Stimulated activated CD8-positive, alpha-beta memory T cell treated with anti-CD3 and anti-CD28 coated beads, Interleukin-4, amount 100 ng/mL, for 4 hours (primary cell): ENCODE measurements at places on chromosomes 7 and 10.

DNA sequence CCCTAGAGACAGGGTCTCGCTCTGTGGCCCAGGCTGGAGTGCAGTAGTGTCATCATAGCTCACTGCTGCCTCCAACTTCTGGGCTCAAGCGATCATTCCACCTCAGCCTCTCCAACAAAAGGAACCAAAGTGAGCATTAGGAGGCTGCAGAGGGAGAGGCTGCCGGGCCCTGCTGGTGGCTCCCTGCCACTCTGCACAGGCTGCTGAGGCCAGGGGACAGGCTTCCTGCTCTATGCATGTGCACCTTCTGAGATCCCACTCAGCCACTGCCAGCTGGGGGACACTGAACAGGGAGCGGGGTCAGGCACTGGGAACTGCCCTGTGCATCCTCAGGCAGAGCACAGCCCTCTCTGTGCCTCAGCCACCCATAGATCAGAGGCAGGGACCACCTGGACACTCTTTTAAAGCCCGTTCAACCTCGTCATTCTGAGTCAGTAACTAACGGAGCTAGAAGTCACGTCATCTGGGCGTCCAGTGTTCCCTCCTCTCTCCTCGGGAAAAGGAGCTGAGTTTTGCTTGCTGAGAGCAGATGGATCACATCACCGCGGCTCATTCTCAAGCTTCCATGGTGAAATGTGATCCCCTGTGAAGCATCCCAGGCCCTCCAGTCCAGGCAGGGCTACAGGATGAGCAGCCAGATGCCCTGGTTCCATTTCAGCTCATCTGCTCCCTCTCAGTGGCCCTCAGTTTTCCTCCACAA, 109.6 kb downstream of the MYL10 start:
- DNase-seq = no peak

DNA sequence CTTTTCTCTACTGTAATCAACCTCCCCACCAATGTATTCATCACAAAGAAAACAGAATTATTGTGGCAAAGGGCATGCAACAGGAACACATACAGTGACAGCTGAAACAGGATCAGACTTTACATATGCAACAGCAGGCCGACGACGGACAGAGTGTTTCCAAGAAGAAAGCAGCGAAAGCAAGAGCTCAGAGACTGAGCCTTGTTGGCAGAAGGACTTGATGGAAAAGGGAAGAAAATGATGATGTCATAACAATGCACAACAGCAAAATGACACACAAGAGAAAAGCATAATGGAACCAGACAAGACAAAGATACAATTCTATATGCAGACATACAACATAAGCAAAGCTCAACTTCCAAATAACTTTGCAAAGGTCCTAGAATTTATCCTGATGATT, 106.5 kb downstream of the ARHGAP12 start:
- no peak for DNase-seq

GRCh38 chr10:75712242-75712880, 280.9 kb downstream of the LRMDA start:
- DNase-seq = no peak

GRCh38 chr7:50821457-50822008, 38.8 kb upstream of the GRB10 start:
- DNase-seq = no peak

GRCh38 chr10:76422769-76423168, 991.3 kb downstream of the LRMDA start:
- no peak for DNase-seq

- DNase-seq = no peak
These were observed 373.3 kb upstream of the PRKCQ start for GRCh38 chr10:6953271-6953801.

DNA sequence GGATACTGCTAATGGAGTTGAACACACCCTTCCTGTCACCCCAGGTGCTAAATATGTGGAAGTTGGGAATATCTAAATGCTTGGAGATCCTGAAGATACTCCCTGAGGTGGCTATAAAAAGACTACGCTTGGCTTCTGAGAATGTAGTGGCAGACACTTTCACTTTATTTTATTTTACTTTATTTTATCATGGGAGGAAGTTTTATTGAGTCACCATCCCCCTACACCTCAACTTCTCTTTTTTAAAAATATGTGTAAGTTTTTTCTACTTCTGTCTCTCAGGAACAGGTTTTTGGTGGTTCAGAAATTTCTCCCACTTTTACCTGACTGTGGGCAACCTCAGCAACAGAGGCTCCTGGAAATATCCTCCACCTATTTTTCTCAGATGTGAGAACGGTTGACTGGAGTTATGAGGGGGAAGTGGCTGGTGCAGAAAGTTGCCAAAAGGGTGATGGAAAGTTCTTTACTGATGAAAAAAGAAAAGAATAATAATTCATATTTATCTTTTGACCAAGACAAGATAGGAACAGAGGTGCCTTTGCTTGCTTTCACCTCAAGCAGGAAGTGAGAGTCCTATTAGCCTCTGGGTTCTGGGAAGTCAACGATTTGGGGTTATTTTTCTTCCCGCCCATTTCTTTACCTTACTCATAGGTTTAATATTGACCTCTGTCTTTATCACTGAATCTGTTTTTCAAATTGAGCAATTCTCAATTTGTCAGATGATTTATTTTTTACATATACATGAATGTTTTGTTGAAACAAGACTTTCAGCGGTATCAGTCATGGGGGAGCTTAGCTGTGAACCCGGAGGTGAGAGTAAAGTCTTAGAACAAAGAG, 103.6 kb downstream of the AHR start:
- no peak for DNase-seq

GRCh38 chr10:46268076-46268881, 18.5 kb upstream of the ANTXRL start:
- DNase-seq = peak; percentile 18

GRCh38 chr7:151254316-151254715, 5.8 kb upstream of the SMARCD3 start:
- no peak for DNase-seq

DNA sequence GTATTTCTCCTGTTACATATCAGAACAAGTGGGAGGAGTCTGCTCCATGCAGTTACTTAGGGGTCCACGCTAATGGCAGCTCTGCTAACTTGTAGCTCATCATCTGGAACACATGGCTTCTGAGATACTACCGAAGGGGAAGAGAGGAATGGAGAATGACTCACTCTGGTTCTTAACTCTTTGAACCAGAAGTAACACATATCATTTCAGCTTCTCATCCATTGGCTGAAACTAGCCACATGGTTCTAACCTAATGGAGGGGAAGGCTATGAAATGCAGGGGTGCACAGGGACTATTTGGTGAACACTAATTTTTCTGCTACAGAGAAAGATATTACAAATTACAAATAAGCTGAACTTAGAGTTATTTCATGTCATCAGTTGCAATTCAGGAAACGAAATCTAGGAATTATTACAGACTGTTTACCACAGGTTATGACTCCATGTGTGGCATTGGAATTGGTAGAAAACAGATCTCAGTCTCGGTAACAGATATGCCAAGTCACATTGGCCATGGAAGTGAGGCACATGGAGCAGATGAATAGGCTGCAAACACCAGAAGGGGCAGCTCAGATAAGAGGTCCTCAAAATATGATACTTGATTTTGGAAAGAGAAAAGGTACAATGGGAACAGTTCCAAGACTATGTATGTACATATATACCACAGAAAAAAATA, 9.4 kb upstream of the KAT6B start:
- DNase-seq = no peak

DNA sequence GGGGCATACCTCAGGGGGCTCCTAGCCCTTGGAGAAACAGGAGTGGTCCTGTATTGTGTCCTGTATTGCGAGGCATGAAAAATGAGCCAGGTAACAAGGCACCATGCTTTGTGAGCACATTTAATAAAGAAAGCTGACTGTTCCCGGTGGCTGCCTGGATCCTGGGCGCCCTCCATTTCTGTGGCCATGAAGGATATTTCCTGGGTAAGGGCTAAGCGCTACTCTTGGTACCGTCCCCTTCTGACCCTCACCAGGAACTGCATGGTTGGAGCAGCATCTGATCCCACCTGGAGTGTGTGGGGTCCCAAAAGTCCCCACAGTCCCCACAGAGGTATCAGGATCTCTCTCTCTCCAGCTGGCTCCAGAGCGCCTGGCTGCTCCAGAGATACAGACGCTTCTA, 139.5 kb downstream of the MAPK8 start:
- no peak for DNase-seq

DNA sequence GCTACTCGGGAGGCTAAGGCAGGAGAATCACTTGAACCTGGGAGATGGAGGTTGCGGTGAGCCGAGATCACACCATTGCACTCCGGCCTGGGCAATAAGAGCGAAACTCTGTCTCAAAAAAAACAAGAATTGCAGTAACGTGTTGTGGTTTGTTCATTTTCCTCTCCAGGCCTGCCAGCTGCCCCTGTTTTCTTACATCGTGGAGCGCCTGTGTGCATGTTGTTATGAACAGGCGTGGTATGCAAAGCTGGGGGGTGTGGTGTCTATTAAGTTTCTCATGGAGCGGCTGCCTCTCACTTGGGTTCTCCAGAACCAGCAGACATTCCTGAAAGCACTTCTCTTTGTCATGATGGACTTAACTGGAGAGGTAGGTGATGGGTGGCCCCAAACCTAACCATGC, 52.1 kb downstream of the TRRAP start:
- DNase-seq = no peak

DNA sequence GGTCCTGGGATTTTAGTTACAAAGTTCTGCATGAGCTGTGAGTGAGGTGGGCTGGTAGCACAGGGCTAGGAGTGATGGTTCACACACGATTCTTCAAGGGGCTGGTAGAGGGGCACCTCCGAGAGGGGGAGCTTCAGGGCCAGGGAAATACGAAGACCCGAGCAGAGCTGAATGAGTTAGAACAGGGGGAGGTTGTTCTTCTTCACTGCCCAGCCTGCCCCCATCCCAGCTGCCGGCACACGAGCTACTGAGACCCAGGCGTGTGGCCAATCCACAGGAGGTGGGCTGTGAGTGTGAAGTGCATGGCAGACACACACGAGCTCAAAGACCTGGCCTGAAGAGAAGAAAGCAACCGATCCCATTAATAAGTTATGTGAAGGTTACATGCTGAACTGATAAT, 256.2 kb upstream of the ZNF32 start:
- no peak for DNase-seq

DNA sequence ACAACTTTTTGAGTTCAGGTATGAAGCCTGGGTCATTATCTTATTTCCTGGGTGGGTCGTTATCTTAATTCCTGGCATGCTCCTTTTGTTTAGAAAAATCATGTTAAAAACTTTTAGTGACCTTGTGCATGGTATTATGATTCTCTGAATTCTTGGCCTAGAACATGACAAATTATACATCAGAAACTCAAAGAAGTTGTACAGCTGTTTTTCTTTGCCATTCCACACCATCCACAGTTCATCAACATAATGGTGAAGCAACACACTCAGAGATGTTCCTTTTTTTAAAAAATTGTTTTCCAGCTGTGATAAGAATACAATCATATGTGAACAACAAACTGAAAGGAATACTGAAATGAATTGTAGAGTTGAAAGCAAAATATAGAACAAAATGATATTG, 149.2 kb upstream of the SEMA3D start:
- no peak for DNase-seq

DNA sequence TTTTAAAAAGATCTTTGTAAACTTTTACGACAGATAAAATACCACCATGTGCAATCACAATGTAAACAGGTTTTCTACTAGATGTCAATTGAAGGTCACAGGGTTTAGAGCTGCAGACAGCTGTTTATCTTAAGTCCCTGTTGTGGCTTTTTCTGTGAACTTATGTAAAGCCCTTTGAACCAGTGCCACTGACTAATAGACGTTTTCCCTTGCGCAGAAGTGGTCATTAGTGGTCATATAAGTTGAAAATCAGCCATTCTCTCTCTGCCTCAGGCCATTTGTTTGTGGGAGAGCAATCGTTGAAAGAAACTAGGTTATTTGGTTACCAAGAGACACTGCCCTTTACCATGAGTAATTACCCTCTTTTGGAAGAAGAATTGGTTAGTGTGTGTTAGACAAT, 23.9 kb downstream of the CACNB2 start:
- DNase-seq = no peak

DNA sequence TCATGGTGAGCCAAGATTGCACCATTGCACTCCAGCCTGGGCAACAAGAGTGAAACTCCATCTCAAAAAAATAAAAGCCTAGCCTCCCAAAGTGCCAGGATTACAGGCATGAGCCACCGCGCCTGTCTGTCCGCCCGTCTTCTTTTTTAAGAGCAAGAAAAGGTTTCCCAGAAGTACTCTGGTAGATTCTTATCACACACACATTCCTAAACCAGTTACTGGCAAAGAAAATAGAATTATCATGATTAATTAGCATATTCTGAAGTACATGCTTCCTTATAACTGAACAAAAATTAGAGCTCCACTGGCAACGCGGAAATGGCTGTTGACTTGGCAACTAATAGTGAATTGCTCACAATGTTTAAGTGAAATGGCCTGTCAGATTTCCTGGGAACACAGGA, 87.0 kb downstream of the ADK start:
- no peak for DNase-seq

DNA sequence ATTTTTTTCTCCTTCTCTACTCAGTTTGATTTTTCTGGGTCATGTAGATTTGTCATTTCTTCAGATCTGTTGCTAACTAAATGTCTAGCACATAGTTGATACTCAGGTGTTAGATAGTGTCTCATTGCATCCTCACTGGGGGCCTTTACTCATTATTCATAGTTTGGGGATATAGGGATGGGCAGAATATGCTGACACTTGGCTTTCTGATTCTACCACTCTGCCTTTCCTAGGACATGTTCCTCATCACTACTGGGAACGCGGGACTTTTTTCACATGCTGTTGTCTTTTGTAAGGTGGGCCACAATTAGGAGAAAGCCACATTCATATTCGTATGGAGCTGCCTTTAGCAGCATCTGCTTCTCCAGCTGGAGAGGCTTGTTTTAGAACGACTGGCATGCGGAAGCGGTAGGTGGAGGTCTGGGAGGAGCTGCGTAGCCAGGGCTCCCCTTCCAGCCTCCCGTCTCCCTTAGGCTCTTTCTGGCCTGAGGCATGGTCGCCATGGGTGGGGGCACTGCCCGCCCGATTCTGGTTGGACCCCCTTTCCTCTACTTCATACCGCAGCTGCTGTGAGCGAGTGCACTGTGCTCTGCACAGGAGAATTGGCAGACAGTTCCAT, 78.8 kb downstream of the SND1 start:
- no peak for DNase-seq

- DNase-seq = no peak
These were observed 648.5 kb upstream of the LRRN3 start for GRCh38 chr7:110442381-110442837.

GRCh38 chr10:68471063-68471585, 649 bp downstream of the DNA2 start:
- no peak for DNase-seq
